KG1 (cell line): ENCODE measurements at places on chromosomes 2 and 18.

DNA sequence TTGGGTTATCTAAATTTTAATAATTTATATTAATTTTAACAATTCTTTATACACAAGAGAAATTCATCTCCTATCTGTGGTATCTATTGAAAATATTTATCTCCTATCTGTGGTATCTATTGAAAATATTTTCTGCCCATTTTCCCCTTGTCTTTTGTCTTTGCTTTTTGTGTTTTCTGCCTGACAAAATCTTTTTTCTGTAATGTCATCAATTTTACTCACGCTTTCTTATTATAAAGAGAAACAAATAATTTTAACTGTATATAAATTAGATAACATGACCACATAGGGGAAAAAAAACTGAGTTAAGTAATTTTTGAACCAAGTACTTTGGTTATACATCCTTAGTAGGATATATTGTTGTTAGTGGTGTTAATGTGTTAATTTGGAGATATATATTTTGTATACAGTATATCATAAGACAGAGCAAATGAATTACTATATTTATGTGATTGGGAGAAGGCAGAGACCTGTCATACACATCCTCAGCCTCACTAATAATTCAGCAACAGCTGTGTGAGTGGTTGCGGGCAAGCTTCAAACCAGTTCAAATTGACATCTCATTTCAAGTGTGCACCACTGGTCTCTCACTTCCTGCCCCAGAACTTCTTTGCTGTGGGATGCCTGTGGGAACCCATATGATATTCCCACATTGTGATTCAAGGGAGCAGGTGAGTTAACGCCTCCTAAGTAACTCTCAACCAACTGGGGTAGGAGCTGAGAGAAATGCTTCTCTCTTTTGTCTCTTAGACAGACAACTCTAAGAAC is 292.4 kb downstream of the SP3 start:
- no peak for DNase-seq

DNA sequence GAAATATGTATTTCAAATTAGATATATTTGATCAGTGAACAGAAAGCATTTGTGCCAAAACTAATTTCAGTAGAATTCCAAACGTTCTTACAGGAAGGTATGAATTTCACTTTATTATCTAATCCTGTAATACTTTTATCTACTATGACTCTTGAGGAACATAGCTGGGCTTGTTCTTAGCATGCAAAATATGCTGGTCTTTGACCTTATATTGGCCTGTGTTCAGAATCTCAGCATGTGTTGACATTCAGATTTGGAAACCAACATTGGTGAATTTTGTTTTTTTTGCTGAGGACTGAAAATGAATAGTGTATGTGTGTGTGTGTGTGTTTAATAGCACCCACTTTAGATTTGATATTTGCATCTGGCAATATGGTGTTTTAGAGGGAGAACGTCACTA is 112.2 kb downstream of the MEIS1 start:
- DNase-seq: no peak

DNA sequence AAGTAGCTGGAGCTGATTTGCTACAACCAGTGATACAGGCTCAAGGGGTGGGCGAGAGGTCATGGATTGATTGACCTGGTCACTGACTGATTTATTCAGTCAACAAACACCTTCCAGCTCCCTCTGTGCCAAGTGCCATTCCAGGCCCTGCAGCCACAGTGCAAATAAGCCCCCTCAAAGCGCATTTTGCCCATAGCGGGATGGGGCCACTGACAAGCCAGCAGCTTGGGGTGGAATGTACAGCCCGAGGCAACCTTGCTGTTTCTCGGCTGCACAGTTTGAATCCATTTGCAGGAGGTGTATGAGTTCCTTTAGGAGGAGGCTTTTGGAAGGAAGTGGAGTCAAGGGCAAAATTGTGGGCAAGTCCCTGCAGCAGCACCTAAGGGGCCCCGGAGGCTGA is 235.2 kb downstream of the TPGS2 start:
- no peak for DNase-seq

- no peak for DNase-seq
These were observed 24.5 kb downstream of the TIMM21 start for GRCh38 chr18:74172697-74173433.

DNA sequence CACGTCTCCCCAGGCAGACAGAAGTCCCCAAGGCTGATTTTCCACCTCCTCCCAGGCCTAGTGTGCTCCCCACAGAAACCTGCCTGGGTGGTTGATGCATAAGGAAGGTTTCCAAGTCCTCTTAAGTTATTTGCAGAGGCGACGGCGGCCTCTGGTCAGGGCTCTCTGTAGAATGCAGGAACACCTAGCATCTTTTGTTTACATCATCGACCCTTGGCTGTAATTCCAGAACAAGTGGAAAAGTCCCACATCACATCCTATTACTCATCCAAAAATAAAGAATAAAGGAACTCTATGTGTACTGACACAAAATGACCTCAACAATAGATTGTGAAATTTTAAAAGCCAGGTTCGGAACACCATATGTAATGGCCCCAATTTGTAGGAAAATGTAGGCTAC is 211.1 kb downstream of the ALPK2 start:
- no peak for DNase-seq
